Heart left ventricle (tissue), 16 donors: ENCODE measurements at places on chromosomes 11 and 22. TPM values are rescaled to one million over a fixed set of nuclear protein-coding genes. Genes with fewer than 3 reads are reported as not detected.

- DNase-seq, result no peak
Measured at GRCh38 chr22:48082284-48082683, 1319.8 kb downstream of the TBC1D22A start.

GRCh38 chr11:108128772-108129171 lies 7.4 kb downstream of the ACAT1 start:
- DNase-seq, result no peak

DNA sequence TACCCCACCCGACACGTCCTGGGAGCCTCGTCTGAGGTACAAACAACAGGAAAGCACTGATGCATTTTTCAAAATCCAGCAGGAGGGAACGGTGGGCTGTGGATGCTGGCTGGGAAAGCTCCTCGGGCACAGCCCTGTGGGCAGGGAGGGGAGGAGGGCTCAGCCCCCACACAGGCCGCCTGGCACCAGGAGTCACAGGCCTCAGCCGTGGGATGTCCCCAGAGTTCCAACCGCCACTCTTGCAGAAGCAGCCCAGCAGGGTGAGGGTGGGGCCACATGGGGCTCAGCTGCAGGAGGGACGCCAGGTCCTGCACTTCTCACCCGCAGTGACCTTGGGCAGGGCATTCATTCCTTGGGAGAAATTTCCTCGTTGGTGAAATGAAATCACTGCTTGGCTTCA lies 274.6 kb downstream of the BRD1 start:
- no peak for DNase-seq

DNA sequence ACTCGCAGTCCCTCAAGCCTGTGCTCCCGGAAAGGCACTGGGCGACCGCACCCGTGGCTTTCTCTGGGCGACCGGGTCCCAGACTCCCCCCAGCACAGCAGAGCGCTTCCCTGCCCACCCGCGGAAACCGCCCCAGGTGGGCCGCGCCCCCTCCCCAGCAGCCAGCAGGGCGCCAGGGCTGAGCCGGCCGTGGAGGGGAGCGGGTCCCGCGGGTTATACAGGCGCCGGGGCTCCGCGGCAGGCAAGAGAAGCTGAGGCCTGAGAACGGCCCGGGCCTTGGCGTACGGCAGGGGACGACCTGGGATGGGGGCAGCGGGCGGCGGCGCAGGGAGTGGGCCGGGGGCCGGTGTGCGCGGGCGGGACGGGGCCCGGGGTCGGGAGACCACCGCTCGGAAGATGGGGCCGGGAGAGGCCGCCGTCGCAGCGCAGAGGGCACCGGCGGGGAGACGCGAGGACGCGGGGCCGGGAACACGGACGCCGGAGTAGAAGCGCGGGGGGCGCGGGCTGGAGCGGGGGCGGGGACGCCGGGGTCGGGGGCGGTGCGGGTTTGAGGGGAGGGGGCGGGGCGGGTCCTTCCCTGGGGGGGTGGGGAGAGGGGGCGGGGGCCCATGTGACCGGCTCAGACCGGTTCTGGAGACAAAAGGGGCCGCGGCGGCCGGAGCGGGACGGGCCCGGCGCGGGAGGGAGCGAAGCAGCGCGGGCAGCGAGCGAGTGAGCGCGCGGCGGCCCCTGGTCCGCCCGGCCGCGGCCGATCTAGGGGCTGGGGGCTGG lies at the start of gene MDK:
TSS of gene MDK (plus strand) at position 622 of the 771 bp plus-strand sequence. CDS start 389 bp downstream, outside the sequence.
- no peak for DNase-seq

DNA sequence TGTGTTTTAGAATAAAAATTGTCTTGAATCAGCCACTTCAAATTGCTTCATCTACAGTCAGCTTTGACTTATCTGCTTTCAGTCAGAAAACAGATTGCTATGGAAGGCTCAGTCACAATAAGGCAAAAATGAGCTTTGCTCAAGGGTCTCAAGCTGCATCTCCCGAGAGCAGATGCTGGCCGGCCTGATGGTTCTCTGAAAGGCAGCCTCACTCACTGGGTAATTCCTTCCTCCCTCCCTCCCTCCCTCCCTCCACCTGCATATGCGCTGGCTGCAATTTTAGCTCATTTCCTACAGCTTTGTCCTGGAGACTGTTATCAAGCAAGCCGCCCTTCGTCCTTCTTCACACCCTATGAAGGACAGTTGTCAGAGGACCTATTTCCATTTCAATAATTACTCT lies 1.6 kb upstream of the IZUMO1R start:
- DNase-seq, result no peak

GRCh38 chr11:19345848-19346681 lies 105.3 kb upstream of the E2F8 start:
- peak; percentile 66 for DNase-seq

DNA sequence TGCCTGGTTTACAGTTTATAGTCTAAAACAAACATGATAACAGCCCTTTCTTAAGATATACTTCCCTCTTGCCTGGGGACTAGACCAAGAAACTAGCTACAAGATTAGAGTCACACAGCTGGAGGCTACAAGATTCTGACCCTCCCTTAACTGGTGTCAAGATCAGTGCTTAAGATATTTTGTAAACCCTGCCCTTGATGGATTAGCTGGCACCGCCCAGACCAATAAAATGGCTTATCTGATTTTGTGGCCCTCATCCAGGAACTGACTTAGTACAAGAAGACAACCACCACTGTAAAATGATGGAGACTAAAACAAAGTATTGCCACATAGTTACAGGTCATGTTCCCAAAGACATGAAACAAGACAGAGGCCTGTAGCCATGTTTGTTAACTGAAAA lies 53.4 kb downstream of the FAM181B start:
- DNase-seq, result no peak

DNA sequence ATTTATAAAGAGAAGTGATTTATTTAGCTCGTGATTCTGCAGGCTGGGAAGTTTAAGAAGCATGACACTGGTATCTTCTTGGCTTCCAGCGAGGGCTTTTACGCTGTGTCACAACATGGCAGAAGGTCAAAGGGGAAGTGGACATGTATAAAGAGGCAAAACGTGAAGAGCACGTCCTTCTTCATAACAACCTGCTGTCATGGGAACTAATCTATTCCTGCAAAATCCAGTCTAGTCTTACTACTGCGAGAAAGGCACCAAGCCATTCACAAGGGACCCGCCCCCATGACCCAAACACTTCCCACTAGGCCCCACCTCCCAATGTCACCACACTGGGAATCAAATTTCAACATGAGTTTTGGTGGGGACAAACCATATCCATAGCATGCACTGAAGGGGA lies 58.3 kb downstream of the AMOTL1 start:
- no peak for DNase-seq

DNA sequence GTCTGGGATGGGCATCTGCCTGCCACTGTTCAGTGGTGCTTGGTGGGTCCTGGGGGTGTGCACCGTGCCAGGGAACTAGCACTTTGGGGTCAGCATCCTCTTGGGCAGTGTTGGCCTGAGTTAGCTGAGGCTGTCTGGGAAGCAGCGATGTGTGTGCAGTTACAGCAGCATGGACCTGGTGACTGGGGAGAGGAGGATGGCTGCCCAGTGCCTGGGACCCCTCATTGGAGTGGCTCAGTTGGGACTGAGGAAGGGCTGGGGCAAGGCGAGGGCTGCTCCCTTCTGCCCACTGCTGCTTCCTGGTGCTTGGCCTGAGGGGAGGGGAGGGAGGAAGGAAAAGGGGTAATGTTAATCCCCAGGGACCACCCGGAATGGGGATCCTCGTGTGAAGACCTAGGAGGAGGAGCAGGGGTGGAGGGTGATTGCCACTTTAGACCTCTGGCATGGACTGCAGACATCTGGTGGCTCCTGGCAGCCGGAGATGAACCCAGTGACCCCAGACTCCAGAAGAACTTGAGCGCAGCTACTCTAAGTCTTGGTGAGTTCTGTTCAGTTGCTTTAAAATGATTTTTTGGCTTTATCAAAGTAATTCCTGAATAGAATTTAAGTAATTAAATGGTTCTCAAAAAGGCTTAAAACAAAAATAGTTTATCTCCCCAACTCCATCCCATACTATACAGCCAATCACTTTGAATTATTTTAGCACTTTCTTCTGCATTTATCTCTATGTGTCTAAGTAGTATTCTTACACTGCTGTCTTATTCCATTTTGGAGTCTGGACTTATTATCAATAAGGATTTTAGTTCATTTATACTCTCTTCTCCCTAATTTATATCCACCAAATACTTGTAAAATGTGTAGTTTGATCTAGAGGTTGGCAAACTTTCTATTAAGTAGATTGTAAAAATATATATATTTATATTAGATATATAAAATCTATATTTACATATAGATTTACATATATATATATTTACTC lies 15.4 kb upstream of the TMEM191C start:
- DNase-seq, result no peak

The FADS1 gene
- total RNA-seq, result 23.1 TPM

The FRMD8 gene
- 10.3 TPM for total RNA-seq

The TRIM49 gene
- total RNA-seq, result not detected

The C11orf91 gene
- not detected for total RNA-seq

The BCO2 gene
- total RNA-seq, result 51.8 TPM

The AQP11 gene
- total RNA-seq, result 0.79 TPM
